AG04450 (cell line): ENCODE measurements at places on chromosomes 4 and X.

DNA sequence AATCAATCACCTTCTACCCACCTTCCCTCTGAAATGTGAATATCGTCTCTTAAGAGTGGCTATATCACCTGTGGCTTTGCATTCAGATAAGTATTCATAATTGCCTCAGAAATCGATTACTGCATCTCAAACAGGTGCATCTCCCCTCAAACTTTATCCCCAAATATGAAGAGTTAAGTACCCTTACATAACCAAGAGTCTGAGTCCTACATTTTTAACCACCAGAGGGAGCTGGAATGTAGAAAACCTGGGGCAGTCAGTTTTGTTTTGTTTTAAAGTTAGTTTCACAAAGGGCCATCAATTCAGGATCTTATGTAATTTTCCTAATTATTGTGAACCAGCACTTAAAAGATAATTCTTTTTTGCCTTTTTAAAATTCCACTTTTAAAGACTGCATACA is 5.7 kb downstream of the TCEANC start:
- no peak for DNase-seq

DNA sequence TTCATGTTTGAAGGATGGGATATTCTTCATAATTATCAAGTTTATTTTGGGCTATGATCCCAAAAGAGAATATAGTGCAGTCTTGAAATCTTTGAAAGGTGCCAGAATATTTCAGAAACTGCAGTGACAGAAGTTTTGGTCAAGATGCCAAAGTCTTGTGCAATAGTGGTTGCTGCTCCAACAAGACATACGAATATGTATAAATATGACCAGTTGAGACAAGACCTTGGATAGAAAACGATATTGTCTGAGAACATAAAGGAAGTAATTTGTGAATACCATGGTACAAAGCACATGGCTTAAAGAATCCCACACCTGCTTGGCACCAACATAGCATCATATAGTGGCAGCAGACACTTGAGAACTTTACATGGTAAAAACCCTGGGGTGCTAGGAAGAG is 48.6 kb upstream of the AMELX start:
- no peak for DNase-seq

- DNase-seq = no peak
These were observed 403.1 kb downstream of the MID1IP1 start for GRCh38 chrX:39204353-39204752.

DNA sequence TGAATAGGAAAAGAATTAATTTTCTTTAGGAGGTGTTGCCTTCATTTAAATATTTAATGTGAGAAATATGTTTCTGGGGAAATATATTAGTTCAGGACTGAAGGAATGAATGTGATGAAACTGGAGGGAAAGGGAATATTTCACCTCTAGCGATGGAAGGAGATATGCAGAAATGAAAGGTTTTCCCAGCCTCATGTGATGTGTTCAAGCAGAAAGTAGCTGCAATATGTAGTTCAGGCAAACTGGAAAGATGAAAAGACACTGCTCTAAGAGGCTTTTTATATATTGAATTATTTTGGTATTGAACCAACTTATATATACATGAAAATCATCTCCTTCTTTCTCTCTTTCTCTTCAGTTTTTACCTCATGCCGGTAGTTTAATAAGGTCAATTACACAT is 3.4 kb downstream of the GRID2 start:
- DNase-seq = no peak

- peak; percentile 94 for DNase-seq
These were observed 27.5 kb upstream of the PDGFC start for GRCh38 chr4:156999175-156999517.

GRCh38 chr4:82583897-82584587 is 22.3 kb upstream of the TMEM150C start:
- DNase-seq = no peak

- no peak for DNase-seq
These were observed 19.1 kb upstream of the CXCL3 start for GRCh38 chr4:74057588-74057987.

DNA sequence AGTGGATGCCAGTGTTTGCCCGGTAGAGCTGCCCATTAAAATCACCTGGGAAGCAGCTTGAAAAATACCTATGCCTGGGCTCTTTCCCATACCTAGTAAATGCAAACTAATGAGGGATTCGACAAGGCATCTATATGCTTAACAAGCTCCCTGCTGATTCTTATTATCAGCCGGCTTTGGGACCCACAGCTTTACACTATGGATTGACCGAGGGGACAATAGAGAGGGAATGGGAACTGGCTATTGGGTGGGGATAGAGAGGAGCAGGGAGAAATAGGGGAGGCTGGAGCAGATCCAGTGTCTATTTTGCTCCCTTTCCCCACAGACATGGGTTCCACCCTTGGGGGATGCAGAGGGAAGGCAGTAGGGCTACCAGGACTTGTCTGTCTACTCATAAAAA is 103.1 kb upstream of the TEX13D start:
- DNase-seq = no peak

- no peak for DNase-seq
These were observed 559 bp downstream of the SLC9A7 start for GRCh38 chrX:46758163-46758955.

- DNase-seq = no peak
These were observed 202.5 kb upstream of the MAB21L2 start for GRCh38 chr4:150379454-150379853.

- DNase-seq = no peak
These were observed 1.7 kb downstream of the MTMR1 start for GRCh38 chrX:150694738-150695410.

DNA sequence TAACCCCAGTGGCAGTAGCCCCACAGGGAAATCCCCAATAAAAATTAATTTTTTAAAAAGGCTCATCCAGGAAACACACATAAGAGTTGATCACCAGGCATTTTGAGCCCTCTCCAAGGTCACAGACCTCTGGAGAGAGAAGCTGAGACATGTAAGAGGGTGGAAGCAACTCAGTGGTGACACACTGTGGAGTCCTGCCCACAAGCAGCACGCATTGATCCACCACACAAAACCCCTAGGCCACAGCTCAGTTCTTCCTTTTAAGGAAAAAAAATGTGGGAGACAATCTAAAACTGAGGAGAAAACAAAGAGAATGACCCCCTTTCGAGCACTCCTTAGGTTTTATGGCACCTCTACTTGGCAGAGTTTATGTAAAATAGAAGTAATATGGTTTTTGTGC is 71.7 kb upstream of the S100G start:
- DNase-seq = no peak

DNA sequence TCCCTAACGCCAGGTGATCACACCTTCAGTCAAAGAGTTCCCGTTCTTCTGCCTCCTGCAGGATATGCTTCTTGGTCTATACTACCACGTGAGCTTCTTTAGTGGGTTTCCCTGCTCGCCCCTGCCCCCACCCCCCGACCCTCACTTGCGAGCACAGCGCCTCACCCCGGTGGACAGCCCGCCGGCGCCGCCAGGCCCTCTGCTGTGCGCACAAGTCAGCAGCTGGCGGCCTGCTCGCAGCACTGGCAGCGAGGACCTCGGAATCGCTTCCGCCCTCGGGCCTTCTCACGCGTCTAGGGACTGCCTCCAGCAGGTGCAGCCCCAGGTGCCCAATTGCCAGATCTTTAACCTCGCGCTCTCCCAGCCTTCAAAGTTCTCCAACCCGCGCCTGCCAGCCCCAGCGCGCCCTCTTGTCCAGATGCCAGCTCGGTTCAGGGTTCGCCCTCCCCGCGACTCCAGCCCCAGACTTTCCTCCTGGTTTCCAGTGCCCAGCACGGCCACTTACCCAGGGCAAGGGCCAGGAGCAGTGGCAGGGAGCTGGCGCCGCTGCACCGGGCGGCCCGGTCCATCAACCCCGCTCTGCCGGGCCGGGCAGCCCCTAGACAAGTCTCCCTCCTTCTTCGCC is 454 bp downstream of the BTC start:
- no peak for DNase-seq

GRCh38 chr4:23068287-23068686 is 375.6 kb downstream of the GBA3 start:
- DNase-seq = no peak

DNA sequence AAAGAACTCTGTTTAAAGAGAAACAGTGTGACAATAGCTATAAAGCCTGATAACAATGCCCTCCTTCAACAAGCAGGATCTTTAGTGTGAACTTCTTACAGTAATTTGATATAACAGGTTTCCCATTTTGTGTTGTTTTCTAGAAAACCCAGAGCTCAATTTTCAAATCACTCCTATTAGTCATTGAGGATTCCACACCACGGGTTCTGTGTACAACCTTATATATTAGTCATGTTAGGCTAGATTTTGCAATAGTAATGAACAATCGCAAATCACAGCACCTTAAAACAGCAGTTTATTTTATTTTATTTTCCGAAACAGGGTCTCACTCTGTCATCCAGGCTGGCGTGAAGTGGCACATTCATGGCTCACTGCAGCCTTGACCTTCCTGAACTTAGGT is 1020.9 kb upstream of the INTU start:
- peak; percentile 30 for DNase-seq

DNA sequence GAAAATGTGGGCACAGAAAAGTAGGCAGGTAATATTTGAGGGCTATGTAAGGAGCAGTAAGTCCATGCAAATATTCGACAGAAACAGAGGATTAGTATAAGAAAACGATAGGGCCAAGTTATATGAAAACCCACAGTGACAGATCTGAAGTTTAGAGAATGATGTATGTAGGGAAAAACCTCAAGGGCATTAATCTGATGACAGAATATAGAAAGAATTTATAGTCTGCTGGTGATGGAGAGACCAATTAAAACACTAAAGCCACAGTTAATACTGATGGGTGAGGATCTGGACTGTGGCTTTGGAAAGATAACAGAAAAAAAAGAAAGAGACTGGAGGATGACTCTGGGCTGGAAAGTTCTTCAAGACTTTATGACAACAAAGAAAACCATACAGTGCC is 169.7 kb downstream of the PALLD start:
- no peak for DNase-seq

GRCh38 chr4:1473718-1474117 is 67.5 kb upstream of the NKX1-1 start:
- DNase-seq = no peak

DNA sequence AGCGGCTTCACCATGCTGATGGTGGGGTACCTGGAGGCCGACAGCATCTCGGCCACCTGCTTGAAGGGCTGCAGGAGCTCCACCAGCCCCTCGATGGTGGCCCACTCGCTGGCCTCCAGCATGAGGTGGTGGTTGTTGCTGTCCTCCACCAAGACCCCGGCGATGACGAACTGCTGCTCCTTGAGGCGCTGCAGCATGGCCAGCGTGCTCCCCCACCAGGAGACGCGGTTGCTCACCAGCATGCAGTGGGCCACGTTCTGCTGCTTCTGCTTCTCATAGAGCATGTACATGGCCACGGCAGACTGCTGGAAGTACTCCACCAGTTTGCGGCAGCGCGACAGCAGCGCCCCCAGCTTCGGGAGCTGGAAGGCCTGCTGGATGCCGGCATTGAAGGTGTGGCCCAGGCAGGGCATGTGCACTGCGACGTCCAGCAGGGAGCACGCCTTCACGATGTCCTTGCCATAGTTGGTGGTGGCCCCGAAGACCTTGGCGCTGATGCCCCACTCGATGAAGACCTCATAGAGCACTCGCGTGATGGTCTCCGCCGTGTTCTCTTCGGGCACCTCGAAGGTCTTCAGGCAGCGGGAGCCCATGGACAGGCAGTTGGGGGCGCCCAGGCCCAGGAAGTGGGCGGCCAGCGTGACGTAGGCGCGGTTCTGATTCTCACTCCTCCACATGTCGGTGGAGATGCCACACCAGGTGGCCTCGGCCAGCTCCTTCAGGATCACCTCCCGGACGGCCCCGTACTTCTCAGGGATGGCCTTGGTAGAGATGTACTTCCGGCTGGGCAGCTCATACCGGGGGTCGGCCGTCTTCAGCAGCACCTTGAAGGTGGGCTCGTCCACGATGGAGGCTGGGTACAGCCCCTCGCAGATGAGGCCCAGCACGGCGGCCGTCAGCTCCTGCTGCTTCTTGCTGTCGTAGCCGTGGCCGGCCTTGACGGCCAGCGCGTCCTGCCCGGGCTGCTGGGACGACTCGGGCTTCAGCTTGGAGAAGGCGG is 11.0 kb downstream of the DHRSX start:
- no peak for DNase-seq

DNA sequence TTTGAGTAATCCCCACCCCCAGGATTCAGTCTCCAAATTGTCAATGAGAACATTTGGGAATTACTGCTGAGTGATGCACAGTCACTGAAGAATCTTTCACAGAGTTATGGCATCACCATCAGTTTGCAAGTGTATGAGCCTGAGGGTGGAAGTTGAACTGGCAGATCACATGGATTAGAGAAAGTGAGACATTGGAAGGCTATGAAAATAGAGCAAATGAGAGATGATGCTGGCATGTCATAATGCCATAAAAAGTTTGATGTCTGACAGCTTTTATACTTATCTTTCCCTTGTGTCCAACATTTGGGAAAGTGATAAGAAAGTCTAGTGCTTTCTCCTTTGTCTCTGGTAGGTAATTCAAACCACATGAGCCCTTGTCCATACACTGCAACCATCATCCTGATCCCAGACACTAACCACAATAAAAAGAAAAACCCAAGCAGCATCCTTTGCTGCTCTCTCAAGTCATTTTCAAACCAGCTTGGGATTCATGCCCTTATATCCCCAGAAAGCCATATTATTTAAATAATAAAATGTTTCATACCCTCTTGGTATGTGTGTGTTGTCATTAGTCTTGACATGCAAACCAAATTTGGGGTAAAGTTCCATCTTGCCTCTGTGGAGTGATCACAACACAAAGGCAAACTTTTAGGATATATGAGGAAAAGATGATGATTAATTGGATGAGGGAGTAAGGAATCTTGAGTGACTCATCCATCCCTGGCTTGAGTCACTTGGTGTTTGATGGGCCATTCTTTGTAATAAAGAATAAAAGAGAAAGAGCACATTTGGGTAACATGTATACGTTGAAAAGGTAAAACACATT is 438.9 kb downstream of the GRXCR1 start:
- no peak for DNase-seq

- no peak for DNase-seq
These were observed 563.5 kb downstream of the PCDH7 start for GRCh38 chr4:31283679-31284078.

DNA sequence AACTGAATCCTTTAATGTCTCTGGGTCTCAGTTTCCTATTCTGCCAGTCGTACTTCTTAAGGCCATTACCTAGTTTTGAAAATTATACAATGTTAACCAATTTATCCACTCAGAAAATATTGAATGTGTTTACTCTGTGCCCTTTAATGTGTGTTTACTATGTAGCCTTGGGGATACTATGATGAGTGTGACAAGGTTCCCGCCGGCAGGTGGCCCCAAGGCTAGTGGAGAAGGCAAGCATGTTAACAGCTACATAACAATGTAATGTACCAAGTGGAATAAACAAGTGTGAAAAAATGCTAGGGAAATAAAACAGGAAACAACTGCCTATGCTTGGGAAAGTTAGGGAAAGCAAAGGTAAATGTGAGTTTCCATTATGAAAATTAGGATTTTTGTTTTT is 187.3 kb upstream of the MBNL3 start:
- no peak for DNase-seq
